ENCODE measurements at places on chromosomes 12 and 14.
A peak's percentile ranks its signal among the peaks of the same experiment; 100 is the strongest.

DNA sequence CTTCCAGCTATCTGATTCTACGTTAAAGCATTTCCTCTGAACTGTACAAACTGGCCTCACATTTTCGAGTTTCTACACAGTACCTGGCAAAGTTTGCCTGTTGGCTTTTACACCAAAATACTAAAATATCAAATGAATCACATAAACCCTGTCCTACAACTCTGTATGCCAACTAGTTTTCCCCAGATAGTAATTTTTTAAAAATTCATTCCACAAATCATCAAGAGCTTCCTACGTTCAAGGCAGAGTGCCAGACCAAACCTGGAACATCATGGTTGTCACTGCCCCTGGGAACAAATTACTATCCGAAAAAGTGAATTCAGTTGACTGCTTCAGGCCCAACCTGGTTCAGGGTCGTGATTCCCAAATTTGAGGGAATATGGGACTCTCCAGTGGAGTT, 2.1 kb downstream of the TMEM30B start:
- DNase-seq = no peak

DNA sequence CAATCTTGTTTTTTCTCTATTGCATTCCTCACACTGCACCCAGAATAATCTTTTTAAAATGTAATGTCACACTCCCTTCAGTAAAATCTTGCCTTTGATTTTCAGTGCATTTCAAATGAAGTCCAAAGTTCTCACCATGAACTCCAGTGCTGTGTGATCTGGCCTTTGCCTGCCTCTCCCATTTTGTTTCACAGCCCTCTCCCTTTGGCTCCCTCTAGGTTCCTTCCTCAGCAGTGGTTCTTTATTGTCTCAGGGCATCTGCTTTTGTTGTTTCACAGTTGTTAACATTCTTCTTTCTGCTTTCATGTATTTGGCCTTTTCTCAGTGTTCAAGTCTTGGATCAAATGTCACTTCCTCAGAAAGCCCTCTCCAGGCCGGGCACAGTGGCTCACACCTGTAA, 84.5 kb upstream of the AMN1 start:
- DNase-seq = no peak

GRCh38 chr14:50936016-50936340, 8.3 kb downstream of the PYGL start:
- DNase-seq = no peak

GRCh38 chr12:99066726-99067125, 421.6 kb downstream of the APAF1 start:
- DNase-seq = no peak

- DNase-seq = no peak
These were observed 845 bp downstream of the TMX1 start for GRCh38 chr14:51240804-51241380.

DNA sequence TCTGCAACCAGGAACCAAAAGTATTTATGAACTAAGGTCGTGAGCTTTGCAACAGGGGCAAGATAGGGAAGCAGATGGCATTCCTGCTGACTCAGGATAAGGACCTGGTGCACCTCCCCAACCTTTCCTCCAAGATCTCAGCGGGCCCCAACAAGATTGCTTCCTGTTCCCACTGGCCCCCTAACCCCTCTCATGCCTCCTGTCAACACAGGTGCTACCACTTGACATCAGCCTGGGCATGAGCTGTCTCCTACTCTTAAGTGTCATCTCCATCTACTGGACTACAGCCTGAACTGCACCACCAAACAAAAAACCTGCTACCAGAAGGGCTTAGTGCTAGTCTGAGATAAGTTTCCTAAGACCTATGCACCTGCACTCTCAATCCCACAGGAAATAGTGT, 32.7 kb downstream of the MED6 start:
- peak; percentile 2 for DNase-seq

DNA sequence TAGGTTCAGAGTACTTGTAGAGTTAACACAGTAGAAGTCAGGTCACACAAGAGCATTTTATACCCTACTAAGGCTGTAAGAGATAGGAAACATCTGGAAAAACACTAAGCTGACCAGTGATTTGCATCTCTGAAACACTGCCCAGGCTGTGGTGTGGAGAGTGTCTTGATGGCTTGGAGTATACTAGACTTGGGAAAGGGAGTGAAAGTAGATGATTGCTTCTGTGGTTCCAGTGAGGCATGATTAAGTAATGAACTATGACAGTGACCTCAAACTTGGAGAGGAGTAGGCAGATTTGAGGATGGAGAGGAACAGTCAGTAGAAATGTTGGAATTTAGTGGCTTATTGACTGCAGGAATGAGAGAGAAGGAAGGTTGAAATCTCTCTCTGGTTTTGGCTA, 201.2 kb downstream of the FLRT2 start:
- no peak for DNase-seq

GRCh38 chr14:29311983-29312382, 545.4 kb downstream of the FOXG1 start:
- no peak for DNase-seq

DNA sequence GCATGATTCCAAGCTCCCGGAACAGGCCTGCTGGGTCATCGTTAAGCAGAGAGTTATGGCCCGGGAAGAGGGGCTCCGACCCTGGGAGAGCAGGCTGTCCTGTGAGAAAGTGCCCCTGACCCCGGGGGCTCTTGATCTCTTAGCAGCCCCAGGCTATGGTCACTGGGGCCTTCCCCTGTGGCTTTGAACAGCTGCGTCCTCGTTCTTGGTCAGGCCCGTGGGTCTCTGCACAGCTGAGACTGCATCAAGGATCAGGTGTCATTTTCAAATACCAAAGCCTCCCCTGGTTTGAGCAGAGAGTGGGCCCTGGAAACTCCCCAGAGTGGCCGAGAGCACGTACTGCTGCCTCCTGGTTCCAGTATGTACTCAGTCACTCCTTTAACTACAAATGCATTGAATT, 114.8 kb downstream of the ESRRB start:
- no peak for DNase-seq

DNA sequence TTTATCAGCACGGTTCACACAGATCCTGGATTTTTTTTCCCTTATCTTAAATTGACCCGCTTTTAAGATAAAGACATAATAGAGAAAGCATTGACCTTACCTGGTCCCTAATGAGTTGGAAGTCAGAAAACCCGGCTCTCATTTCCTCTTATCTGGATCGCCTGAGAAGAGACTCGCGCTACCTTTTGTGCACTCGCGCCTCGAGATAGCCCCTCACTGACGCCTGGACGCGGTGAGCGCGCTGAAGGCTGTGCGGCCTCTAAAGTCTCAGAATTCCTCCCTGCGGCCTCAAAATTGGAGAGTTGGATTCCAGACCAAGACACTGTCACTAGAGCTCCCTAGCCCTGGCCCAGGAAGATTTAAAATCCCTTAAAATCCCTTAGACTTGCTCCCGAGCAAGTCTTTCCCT, 7.0 kb downstream of the NKX2-1 start:
- DNase-seq = no peak

GRCh38 chr12:111467092-111467856, 61.6 kb downstream of the SH2B3 start:
- no peak for DNase-seq

DNA sequence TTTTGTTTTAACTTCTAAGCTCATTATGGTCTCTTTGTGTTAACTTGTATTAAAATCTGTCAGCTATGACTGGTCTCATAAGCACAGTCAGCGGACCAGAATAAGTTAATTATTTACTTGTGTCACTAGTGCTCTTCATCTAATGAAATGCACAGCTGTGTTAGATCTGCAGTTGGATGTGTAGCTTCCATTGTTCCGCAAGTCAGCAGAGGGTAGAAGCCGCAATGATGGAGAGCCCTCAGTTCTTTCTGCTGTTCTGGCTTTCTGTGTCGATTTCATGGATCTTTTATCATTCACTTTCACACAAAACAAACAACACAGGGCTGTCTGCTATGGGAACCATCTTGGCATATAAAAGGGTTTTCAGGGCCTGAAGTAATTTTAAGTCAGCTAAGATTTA, 89.3 kb upstream of the RFX4 start:
- DNase-seq = no peak

DNA sequence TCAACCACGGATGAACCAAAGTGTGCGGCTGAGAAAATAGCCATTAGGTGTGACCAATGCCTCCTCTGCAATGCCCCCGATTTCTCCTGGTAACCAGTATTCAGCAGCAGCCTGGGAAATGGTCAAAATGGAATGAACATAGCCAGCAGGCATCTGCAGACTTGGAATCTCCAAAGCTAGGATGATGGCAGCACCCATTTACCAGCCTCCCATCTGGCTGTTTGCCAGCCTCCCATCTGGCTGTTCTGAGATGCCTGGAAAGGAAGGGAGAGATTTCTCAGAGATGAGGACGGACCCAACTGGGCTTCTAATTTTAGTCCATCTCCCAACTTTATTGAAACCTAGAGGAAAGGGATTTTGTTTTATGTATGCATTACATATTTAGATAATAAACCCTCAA, 16.2 kb downstream of the CLMN start:
- no peak for DNase-seq

GRCh38 chr12:28294300-28294699, 104.0 kb downstream of the CCDC91 start:
- DNase-seq = no peak

Data from CD4-positive, alpha-beta T cell treated with Interleukin-4 for 1 hour (primary cell).